ENCODE measurements at places on chromosomes 6 and 20.

DNA sequence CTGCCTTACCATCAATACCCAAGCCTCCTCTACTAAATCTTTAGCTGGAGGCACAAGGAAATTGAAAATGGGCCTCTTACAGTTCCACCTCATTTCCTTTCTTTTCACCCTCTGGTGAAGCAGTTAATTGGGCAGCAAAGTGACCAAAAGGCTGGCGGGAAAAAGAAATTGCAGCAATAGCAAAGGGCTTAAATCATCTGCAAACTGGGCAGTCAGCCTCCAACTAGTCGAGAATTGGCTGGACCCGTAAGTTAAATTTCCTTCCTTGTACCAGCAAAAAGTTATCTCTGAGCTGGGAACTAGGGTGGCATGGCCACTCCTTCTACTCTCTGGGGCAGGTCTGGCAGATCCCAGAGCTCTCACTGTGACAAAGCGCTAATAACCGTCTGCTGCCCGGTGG, 33.5 kb downstream of the GHRH start:
- DNase-seq: no peak

GRCh38 chr20:64241061-64241460, 14.5 kb upstream of the PCMTD2 start:
- no peak for DNase-seq

DNA sequence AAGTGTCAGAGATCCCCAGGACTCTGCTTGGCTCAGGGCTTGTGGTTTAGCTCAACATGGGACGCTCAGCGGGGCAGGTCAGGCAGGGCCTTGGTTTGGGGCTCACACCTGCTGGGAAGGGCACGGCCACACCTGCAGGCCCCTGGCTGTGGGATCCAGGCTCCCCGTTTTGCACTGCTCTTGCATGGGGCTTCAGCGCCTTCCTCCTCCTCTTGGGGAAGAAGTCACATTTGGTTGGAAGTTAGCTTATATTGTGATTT, 378.3 kb downstream of the CDH4 start:
- DNase-seq: no peak

DNA sequence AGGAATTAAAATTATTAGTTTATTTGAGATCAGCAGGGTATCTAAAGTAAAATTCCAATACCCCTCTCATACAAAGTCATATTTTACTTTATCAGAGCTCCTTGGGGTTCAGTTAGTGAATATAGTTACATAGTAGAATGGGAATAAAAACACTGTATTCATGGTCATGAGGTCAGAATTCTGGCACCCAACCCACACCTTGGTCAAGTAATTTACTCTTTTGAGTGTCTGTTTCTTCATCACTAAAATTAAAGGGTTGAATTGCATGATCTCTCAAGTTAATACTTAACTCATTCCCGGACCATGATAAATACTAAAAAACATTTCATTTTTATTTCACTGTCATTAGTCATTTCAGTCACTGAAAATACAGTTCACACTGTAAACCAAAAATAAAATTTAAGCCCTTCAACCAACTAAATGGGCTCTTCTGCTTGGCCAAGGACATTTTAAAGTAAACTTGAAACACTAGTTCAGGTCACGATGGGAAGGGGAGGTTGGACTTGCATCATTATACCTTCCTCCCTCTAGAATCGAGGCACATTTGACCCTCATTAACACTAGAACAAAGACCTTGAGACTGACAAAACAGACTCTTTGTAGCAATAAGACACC, 21.1 kb upstream of the HLA-DRB1 start:
- no peak for DNase-seq

DNA sequence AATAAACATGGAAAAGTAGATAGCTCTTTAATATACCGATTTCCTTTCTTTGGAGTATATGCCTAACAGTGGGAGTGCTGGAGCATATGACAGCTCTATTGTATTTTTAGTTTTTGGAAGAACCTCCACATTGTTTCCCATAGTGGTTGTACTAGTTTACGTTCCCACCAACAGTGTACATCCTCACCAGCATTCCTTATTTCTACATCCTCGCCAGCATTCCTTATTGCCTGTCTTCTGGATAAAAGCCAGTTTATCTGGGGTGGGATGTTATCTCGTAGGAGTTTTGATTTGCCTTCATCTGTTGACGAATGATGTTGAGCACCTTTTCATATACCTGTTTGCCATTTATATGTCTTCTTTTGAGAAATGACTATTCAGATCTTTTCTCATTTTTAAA, 2.6 kb downstream of the MICA start:
- DNase-seq: no peak

DNA sequence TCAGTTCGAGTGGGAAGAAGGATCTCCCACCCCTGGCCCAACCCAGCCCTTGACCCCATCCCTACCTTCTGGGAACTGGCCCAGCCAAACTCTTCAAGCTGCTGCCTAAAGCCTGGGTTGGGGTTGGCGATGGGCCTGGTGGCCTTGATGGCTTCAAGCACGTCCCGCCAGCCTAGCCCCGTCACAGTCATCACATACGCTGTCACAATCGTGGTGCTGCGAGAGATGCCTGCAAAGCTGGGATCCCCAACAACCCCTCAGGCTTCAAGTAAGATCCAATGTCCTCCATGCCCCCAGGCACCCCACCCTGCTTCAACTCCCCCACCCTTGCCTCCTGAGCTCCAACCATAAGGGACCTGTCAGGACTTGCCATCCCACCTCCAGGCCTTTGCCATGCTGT, 7.8 kb downstream of the DUSP15 start:
- no peak for DNase-seq

GRCh38 chr20:10110151-10110550, 75.4 kb downstream of the ANKEF1 start:
- DNase-seq: no peak

- no peak for DNase-seq
Measured at GRCh38 chr6:138307816-138308730, 69.6 kb upstream of the SMIM28 start.

DNA sequence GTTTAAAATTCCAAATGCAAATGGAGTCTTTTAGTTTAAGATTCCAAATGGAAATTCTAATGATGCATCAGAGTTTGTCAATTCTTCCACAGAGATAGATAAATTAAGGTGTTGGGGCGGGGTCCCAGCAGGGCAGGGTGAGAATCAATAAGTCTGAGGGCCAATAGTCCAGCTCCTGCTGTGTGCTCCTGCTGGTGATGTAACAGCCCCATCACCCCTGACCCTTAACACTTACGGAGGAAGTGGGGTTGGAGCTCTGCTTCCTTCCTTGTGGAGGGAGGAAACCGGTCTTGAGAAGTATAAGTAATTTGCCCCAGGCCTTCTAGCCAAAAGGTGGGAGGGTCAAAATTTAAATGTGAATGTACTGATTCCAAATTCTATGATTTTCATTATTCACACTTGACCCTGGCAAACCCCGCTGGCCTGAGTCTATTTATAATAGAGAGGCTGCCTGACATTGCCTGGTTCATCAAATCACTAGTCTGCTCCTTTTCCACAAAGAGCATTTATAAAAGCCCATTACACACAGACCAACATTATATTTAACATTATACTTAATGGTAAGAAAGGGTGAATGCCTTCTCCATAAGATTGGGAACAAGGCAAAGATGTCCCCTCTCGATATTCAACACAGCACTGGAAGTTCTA, 17.2 kb downstream of the ZBTB2 start:
- DNase-seq: no peak

- DNase-seq: no peak
Measured at GRCh38 chr6:139920027-139920775, 545.8 kb upstream of the CITED2 start.

DNA sequence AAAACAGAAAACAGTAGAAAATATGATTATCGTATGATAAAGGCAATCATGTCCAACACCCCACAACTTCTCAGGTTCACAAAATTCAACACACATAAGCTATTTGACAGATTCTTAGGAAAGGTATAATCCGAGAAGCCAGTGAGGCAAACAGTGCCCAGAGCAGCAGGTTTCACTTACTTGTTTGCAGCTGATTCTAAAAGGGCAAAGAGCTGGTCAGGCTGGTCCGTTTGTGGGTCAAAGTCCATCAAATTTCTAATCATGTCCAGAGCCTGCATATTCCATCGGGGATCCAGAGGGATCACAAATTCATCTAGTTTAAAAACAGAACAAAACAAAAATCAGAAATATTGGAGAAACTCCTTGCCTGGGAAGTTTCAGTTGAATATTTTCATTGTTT, 69.8 kb upstream of the LYRM2 start:
- no peak for DNase-seq
